Cortex of kidney (tissue), 1 donor: ENCODE measurements at places on chromosomes 4 and X.

- DNase-seq = no peak
Measured at GRCh38 chr4:112637552-112637866, 566 bp downstream of the LARP7 start.

DNA sequence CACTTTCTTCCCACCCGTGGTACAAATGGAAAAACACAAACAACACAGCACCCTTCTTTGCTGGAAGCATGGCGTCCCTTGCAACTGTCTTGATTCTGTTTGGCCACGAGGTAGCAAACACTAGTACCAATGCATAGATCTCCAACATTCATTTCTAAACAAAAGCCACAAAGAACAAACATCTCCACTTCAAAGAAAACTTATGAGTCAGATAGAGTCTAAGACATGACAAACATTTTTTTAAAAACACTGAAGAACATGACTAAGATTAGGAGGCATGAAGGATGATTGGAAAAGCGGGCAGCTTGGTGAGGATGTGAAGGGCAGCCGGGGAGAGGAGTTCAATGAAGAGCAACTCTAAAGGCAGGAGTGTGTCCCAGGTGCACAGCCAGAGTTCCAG lies 197.6 kb upstream of the FAM9B start:
- no peak for DNase-seq

DNA sequence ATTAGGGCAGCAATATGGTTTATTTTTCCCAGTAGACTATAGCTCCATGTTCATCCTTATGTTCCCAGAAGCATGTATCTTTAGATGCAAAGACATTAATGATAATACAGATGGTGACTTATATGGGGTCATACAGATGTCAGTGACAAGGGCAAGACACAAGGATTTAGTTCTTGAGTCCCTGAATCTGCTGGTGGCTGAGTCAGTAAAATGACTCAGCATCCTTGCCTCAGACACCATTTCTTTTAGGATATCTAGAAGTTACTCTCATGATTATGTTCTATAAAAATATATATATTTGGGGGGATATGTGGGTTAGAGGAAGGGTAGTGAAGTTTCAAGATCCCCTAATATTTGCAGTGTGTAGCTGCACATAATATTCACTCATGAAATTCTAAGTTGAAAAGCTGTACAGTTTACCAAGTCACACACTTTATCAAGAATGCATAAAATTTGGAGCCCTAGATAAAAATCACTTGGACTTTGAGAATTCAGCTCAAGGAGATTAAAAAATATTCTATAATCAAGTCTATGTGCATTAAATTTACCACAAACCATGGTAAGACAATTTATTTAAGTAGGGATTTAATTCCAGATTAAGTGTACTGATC lies 101.9 kb downstream of the LNX1 start:
- no peak for DNase-seq

DNA sequence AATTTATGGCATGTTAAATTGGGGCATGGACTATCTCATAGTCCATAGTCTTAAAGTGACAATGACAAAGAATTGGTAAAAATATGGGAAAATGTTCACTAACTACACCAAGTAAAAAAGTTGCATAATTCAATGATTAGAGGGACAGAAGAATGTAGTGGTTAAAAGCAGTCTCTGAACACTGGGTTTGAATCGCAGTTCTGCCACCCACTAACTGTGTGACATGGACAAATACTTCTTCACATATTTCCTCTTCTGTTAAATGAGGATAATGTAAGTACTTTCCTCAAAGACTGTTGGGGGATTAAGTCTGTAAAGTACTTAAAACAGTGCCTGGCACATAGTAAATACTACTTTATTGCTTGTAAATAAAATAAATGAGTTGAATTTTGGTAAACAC lies 15.3 kb downstream of the COQ2 start:
- DNase-seq = no peak

- no peak for DNase-seq
Measured at GRCh38 chrX:25597551-25597950, 540.6 kb upstream of the MAGEB18 start.

GRCh38 chrX:143580266-143580665 lies 55.6 kb downstream of the SLITRK4 start:
- no peak for DNase-seq

- no peak for DNase-seq
Measured at GRCh38 chrX:124634363-124634762, 288.0 kb downstream of the SH2D1A start.

DNA sequence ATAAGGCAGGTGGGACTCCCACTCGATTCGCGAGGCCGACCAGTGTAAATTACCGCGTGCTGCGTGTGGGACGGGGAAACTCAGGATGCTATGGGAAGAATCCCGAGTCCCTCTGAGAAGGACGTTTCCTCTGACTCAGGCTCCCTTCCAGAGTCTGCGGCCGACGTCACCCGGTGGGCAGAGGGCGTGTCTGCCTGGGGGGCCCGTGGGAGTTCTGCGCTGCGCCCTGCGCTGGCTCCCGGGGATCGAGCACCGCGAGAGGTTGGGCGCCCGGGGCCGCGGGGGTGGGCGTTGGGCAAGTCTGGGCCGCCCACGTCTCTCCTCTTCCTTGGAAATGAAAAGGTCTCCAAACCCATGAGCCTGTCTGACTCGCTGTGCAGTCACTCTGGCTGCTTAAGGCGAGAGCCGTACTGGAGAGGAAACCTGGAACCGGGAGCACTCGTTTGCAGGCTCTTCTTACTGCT lies 568 bp downstream of the NIPAL1 start:
- DNase-seq = no peak

DNA sequence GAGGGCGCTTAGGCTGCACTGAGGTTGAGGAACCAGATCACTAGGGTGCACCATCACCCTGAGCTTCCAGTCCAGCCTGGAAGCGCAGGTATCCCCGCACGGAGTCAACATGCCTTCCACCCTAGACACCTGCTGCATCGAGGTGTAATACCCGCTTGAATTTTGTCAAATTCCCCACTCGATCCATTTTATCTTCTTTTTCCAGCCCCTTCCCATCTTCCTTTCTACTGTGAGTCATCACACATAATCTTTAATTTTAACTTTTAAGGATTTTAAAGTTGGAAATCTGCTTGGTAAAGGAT lies 821 bp downstream of the PLK4 start:
- no peak for DNase-seq

GRCh38 chr4:80183250-80184052 lies 13.9 kb upstream of the PRDM8 start:
- DNase-seq = no peak

- no peak for DNase-seq
Measured at GRCh38 chr4:73621357-73621756, 1.1 kb upstream of the RASSF6 start.

DNA sequence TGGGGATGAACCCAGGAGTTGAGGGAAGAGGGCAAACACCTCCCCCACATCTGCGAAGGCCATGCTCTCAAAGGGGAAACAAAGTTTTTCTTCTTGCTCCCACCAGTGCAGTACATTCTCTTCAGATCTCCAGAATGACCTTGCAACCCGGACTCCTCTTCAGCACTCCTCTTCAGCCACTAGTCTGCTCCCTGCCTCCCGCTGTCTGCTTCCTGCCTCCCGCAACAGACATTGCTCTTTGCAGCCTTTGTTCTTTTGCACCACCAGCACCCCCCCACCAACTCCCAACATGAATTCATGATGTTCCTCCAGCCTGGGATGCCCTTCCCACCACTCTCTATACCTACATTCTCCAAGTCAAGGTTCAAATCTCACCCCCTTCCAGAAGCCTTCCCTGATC lies 32.1 kb downstream of the UTP14A start:
- no peak for DNase-seq

- no peak for DNase-seq
Measured at GRCh38 chr4:27908356-27908755, 1047.7 kb downstream of the STIM2 start.

GRCh38 chrX:140229191-140229590 lies 263.9 kb upstream of the CXorf66 start:
- DNase-seq = no peak

- DNase-seq = no peak
Measured at GRCh38 chrX:4844376-4844775, 1130.9 kb upstream of the PRKX start.

GRCh38 chr4:42761804-42762203 lies 104.9 kb upstream of the ATP8A1 start:
- no peak for DNase-seq

GRCh38 chrX:13702111-13702789 lies 13.3 kb downstream of the RAB9A start:
- no peak for DNase-seq

DNA sequence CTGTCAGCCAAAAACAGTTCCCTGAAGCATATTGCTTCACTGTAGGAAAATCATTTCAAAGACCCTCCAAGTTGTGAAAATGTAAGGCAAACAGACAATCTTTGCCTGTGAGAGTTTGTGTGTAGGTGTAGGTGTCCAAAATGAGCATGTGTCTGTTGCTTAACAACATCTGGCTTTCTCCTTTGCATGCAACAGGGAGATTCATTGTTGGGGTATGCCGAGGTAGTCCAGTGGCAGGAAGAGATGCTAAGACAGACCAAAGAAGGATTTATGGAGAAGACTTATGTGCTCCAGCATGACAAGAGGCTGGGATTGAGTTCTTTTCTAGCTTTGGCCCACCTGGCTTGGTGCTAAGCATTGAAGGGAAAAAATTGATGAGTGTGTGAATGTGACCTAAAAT lies 29.8 kb upstream of the SMAD1 start:
- no peak for DNase-seq

DNA sequence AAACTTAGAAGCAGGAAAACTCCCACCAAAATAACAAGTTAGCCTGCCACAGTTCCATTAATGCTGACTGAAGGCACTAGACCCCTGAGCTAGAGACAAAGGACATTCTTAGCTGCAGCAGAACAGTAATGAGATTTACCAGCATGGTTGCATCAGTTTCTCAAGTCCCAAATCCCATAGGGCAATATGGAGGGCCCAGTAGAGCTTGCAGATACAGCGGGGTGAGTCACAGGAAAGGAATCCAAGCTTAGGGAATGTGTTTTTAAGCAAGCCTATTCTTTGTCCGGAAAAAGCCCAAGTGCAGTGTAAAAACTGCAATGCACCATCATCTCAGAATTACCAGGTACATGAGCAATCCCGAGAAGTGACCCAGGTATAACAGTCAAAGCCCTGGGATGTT lies 51.3 kb upstream of the EXOC1L start:
- DNase-seq = no peak

DNA sequence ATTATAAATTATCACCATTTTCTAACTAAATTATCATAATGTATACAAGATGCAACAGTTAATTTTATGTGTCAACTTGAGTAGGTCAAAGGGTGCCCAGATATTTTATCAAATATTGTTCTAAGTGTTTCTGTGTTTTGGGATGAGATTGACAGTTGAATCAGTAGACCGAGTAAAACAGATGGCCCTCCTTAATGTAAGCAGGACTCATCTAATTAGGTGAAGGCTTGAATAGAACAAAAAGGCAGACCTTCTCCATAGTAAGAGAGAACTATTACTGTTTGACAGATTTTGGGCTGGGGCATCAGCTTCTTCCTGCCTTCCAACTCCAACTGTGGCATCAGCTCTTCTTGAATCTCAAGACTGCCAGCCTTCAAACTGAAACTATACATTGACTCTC lies 185.8 kb downstream of the TRAM1L1 start:
- no peak for DNase-seq

DNA sequence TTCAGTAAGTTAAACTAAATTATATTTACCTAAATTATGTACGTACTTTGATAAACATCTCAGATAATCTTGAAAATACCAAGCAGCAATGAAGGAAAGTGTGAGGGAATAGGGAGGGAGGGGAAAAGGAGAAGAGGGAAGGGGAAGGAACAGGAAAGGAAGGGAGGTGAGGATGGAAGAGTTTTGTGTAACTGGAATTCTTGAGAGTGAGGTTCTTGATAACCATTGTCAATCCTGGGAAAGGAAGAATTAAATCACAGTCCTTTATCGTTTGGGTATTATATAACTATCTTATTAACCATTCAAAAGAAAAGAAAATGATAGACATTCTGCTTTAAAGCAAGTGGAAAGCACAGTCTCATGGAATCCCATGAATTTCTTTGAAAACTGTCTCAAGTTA lies 795.0 kb downstream of the CCSER1 start:
- no peak for DNase-seq

DNA sequence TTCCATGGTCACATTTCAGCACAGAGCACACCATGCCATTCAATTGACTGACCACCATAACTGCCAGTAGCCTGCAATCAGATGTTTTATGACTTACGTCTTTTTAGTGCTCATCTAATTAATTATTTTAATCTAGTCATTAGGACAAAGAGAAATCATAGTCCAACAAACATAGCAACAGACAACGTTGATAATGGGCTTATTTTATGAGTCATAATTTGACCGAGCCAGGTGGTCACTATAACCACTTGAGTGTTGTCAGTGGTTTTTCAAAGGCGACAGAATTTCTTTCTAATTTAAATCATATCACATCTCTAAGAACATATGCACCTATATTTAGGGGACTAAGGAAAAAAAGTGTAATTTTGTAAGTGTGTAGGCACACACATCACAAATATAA lies 1.9 kb downstream of the SEC24D start:
- DNase-seq = no peak

GRCh38 chr4:168856312-168856711 lies 153.7 kb downstream of the CBR4 start:
- DNase-seq = no peak

- DNase-seq = no peak
Measured at GRCh38 chr4:185311113-185311888, 84.4 kb downstream of the LRP2BP start.

GRCh38 chr4:109078724-109079123 lies 223.7 kb downstream of the COL25A1 start:
- no peak for DNase-seq

DNA sequence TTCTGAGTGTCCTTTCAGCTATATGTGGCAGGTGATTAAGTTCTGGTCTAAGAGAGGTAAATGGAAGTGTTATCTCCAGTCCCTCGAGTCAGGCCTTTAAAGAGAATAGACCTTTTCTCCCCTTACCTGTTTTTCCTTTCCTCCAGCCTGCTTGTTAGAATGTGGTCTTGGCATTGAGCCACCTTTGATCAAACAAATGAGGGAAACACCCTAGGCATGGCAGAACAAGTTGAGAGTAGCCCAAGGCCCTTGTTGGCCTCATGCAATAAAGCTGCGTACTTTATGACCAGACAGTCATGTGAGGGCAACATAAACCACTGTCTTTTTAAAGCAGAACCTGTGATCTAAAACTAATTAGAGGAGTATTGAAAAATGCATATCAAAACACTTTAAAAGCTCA lies 13.2 kb upstream of the IL13RA2 start:
- DNase-seq = no peak

- no peak for DNase-seq
Measured at GRCh38 chr4:10416441-10416840, 40.8 kb downstream of the ZNF518B start.

DNA sequence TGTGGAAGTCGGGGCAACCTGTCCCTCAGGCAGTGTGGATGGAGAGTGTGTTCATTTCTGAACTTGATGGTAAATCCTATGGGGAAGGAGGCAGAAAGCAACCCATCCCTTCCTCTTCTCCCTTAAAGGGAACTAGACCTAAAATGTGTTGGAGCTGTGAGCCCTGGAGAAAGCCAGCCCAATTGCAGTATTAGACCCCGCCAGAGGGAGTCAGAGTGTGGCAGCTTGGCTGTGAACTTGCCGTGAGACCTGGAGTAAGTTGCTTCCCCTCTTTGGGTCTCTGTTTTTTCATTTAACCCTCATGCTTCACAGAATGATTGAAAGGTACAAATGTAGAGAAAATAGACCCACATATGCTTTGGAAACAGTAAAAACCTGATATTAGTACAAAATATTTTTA lies 108.7 kb upstream of the PAK3 start:
- DNase-seq = no peak
